ENCODE measurements at places on chromosomes 12 and 14.

DNA sequence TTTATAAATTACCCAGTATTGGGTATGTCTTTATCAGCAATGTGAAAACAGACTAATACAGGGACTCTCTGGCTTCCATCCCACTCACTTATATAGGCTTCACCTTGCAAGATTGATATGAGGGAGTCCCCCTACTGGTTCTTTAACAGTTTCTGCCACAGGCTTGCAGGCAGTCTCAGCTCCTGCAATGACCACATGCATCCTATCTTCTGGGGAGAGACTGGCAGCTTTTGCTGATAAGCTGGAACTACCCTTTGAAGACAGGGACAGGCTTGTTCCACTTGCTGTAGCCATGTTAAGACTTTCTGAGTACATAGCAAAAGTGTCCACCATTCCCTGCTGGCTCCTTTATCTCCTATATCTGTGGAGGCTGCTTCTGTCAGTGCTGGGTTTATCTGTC, 531.7 kb upstream of the FLRT2 start:
- no peak for DNase-seq

GRCh38 chr12:82810568-82810967, 123.9 kb downstream of the TMTC2 start:
- no peak for DNase-seq

- DNase-seq = no peak
These were observed 8.7 kb downstream of the CLIP1 start for GRCh38 chr12:122413516-122414404.

GRCh38 chr12:47411966-47412365, 293.9 kb downstream of the RPAP3 start:
- no peak for DNase-seq

DNA sequence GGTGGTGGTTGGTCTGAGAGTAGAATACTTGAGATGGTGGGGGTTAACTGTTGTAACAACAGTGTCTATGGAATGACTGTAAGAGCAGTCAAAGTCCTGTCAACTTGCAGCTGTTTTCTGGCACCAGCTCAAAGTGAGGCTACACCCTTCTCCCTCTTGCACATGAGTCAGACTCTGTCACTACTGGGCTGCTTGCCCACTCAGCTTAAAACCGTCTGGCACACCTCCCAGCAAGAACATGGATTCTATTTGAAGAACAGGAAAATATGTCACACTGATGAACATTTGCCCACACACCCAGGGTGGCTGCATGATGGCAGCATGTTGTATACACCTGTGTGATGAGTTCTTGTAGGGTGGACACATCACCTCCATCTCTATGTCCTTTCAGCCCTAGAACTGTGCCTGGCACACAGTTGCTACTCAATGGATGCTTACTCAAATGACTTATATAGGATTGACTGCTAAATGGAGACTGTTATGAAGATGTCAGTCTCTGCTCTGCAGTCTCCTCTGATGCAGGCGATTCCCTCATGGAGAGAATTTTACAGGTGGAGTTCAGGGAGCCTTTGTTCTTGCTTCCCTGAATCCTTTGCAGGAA, 19.3 kb upstream of the SERPINA6 start:
- DNase-seq = no peak

GRCh38 chr14:100017553-100017952, 47.7 kb upstream of the EVL start:
- DNase-seq = no peak

GRCh38 chr12:32454866-32455265, 55.5 kb downstream of the FGD4 start:
- no peak for DNase-seq

- no peak for DNase-seq
These were observed 479.4 kb upstream of the NOVA1 start for GRCh38 chr14:27077214-27077613.

DNA sequence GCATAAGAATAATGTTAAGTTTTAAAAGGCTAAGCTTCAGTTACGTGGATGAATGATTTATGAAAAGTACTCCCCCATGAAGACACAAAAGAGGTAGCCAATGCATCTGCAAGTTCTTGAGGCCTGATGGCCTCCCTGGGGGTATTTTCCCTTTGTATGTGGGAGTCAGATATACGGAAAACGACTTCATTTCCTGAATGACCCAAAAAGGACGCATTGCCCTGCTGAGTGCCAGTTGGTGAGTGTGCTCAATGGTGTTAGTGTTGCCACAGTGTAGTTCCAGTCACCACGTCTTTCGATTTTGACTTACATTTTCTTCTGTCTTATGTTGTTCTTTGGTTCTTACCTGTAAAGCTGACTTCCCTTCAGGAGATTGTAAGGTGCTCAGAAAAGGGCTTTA, 8.0 kb downstream of the ETV6 start:
- DNase-seq = no peak

- DNase-seq = no peak
These were observed 81.4 kb downstream of the ATXN7L3B start for GRCh38 chr12:74619084-74619483.

GRCh38 chr14:49992901-49993339, 100.0 kb downstream of the ARF6 start:
- DNase-seq = no peak

DNA sequence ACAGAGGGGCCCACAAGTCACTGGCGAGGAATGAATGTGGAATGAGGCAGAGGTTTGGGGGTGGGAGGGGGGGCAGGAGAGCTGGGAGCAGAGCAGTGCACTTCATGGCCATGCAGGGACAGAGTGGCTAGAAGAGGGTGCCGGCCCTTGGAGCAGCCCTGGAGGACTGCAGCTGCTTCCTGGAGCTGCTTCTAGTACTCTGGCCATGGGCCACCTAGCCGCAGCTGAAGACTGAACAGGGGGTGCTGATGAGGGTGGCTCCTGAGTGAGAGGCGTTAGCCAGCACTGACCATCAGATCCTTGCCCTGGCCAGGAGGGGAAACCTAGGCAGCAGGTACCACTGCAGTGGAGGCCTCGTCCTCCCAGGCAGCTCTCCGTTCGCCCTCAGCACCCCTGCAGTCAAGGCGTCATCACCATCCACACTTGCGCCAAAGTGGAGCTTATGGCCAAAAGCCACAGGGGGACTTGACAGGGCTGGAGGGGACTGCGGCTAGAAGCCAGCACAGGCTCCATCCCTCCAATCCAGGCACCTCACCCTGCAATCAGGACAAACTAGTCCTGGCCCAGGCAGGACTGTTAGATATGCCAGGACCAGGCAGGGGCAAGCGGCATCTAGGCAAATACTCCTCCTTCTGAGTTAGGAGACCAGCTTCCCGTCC, 16.4 kb downstream of the OTUB2 start:
- no peak for DNase-seq
